Cardiac septum (tissue), 1 donor: ENCODE measurements at places on chromosomes 12 and 14. TPM values are rescaled to one million over a fixed set of nuclear protein-coding genes. Genes with fewer than 3 reads are reported as not detected.

- DNase-seq, result no peak
Measured at GRCh38 chr12:7844116-7844515, 28.6 kb downstream of the SLC2A14 start.

GRCh38 chr12:50677858-50678257 is 86.0 kb upstream of the ATF1 start:
- no peak for DNase-seq

RHOJ gene
- total RNA-seq, result 14.7 TPM

DNA sequence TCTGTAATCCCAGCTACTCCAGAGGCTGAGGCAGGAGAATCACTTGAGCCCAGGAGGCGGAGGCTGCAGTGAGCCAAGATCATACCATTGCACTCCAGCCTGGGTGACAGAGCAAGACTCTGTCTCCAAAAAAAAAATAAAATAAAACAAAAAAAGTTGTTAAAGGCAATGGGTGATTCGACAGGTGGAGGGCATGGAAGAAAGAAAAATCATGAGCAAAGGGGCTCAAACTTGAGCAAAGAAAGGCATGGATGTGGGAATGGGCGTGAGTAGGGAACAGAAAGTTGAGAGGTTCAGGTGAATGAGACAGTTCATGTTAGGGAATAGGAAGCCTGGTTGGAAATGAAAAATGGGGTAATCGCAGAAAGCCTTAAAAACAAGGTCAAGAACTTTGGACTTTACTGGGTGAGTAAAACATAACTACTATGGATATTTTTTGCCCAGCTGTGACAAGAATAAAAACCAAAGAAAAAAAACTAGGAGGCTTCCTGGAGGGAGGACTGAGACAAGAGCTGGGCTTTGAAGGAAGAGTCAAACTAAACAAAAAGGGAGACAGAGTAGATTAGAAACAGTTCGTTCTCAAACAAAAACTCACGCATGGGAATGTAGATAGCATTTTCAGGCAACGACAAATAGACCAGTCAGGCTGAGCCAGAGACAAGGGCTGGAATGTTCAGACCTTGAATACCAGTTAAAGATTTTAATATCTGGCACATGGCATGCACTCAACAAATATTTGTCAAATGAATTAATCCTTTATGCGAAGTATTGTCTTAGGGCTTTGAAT is 18.8 kb downstream of the PYM1 start:
- no peak for DNase-seq

DNA sequence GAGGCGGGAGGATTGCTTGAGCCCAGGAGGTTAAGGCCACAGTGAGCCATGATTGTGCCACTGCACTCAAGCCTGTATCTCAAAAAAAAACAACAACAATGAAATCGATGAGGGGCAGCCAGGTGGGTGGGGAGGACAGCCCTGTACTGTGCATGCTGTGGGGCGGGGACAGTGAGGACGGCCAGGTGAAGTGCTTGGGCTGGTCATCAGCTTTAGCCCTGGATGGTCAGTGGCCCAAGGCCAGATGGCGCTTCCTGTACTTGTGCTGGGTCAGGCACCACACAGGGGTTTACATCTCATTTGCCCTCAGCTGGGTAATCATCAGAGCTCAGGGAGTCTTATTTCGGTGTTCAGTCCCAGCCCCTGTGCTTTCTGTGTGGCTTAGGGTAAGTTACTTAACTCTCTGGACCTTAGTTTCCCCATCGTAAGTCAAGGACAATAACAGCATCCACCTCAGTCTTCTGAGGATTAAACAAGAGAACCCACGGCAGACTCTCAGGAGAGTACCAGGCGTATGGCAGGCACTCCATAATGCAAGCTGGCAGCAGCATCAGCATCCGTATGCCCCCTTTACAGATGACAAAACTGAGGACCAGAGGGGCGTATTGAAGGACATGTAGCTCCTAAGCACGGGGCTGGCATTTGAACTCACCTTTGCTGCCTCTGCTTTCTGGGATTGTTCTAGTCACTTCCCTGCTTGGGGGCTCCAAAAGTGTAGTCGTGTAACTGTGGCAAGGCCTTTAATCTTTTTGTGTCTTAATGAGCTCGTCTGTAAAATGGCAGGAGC is 71.9 kb downstream of the SLC25A47 start:
- DNase-seq, result no peak

DNA sequence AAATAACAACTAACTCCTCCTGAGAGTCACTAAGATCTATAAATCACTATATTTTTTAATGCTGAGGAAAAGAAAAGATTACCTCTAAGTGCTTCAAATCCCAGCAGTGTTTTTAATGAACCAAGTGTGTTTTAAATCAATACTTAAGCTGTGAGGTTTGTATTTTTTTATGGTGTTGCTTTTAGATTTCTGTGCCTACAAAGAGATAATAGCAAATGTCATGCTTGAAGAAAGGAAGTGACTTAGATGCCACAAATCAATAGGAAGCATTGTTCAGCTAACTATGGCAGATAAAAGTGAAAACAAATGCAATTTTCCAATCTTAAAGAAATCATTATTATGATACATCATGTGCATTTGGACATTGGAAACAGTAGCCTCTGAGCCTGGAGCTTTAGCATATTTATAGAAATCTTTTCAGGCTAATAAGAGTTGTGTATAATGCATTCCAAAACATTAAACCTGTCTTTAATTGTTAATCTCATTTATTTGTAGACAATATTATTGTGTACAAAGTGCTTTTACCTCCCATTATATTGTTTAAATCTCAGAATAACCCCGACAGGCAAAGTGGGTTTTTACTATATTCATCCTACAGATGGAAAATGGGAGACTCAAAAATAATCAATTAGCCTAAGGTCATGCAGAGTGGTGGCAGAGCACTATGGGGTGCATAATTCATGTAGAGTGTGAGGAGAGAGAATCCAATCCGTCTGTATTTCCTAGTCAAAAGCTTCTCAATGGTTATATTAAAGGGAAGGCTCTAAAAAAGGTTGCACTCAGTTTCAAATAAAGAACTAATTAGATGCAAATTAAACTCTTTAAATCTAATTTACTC is 486.2 kb downstream of the NAV3 start:
- DNase-seq, result no peak

DBX2 gene
- 0.19 TPM for total RNA-seq

ZNF891 gene
- 1.1 TPM for total RNA-seq

ACYP1 gene
- 12.2 TPM for total RNA-seq

DNA sequence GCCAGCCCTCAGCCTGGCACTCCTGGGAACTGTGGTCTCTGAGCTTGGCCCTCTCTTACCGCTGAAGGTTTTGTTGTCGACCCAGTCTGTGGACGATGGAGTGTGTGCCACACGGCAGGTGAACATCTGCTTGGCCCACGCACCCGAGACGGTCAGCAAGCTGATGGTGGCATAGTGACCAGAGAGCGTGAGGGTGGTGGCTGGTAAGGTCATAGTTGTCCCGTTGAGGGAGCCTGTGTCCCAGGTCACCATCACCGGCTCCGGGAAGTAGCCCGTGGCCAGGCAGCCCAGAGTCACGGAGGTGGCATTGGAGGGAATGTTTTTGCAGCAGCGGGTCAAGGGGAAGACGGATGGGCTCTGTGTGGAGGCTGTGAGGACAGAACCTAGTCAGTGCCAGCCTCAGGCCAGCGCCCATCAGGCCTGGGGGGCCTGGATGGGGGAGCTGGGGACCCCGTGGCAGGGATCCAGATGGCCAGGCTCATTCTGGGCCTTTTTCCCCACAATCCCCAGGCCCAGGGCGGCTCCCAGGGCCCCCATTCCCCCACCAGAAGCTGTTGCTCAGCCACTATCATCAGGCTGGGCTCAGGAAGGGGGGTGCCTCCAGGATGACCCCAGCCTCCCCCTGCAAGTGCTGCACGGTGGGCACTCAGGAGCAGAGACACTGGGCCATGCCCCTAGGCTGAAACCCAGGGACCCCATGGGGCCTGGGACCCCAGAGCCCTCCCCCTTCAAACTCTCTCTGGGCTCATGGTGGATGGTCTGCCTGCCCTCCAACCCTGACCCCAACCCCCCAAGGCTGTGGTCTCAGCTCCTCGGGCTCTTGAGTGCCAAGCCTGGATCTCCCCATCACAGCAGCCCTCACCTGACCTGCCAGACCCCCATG is 75.2 kb downstream of the TMEM121 start:
- no peak for DNase-seq

DNA sequence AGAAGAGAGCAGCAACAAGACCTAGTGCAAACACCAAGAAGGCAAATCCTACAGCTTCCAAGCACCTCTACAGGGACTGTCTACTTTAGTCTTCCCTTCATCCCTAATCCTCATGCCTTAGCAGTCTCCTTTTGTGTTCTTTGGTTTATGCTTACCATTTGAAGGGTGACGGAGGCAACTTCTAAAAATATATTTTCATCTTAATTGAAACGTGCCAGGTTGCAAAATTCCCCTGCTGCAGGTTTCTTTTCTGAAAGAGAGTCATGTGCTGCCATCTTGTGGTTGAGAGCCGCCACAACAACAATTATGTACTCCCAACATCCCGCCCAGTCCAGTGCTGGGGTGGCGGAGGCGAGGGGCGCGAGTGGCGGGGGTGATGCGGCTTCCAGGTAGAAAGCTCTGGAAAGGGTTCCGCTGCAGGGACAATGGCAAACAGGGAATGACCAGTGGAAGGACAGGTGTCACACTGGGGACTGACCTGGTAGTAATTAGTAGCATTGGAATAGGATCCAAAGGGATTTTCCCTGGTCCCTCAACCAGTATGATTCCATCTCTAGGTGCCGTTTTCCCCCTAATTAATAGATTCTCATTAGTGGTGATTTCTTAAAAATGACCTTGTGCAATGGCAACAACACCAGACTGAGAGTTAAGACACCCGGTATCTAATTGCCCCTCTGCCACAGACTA is 80.3 kb upstream of the GNG2 start:
- peak; percentile 82 for DNase-seq

DNA sequence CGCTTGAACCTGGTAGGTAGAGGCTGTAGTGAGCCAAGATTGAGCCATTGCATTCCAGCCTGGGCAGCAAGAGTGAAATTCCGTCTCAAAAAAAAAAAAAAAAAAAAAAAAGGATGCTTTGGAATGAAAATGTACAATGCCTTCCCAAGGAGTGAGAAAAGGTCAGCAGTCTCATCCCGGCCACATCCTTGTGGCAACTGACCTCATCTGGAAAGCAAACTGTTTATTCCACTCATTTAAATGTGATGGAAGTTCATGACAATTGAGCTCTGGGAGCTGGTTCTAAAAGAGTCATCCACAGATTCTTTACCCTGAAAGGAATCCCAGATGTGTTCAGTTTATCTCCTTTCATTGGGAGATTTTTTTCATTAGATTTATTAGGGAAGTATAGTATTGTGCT is 19.4 kb upstream of the LIMA1 start:
- no peak for DNase-seq

- DNase-seq, result no peak
Measured at GRCh38 chr14:100334904-100335303, 11.8 kb downstream of the SLC25A47 start.

DNA sequence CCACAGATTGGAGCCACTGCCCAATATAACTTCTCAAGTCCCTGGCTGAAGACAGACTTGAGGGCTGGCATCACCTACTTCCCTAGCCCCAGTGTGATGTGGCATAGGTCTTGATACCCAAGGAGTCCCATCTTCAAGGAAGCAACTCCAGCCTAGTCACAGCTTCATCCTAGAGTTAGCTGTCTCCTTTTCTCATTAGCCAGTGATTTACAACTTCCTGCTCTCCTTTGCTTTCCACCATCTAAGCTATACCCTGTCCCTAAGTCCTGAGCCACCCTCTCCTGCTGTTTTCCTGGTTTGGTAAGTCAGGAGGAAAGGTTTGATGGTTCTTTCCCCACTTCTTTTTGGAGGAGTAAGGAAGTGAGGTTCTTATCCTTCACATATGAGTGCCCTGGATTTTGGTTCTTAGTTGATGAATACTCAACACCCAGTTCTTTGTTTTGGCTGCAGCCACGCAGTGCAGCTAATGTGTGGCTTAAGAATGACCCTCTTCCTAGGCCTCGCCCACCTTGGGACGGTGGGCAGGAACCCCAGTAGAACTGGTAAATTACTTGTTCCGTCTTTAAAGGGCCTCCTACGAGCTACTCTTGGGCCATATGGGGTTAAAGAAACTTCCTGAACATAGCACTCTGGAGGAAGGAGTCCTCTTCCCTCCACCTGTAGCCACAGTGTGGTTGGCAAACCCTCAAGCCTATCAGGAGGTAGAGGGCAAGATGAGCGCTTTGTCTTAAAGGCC is 3.9 kb upstream of the GPX2 start:
- peak; percentile 57 for DNase-seq

GRCh38 chr12:131082290-131083194 is 128.8 kb downstream of the ADGRD1 start:
- peak; percentile 24 for DNase-seq

- DNase-seq, result peak; percentile 7
Measured at GRCh38 chr12:108575199-108575912, 13.0 kb downstream of the ISCU start.

- DNase-seq, result no peak
Measured at GRCh38 chr12:56256326-56256960, 1.7 kb downstream of the ANKRD52 start.

CLEC1A gene
- total RNA-seq, result 2.2 TPM

GRCh38 chr12:75805905-75806304 is 225.7 kb downstream of the PHLDA1 start:
- DNase-seq, result no peak

GRCh38 chr12:113099364-113099763 is 36.2 kb downstream of the RASAL1 start:
- DNase-seq, result no peak

- DNase-seq, result no peak
Measured at GRCh38 chr12:71268598-71269280, 110.9 kb upstream of the TSPAN8 start.

DNA sequence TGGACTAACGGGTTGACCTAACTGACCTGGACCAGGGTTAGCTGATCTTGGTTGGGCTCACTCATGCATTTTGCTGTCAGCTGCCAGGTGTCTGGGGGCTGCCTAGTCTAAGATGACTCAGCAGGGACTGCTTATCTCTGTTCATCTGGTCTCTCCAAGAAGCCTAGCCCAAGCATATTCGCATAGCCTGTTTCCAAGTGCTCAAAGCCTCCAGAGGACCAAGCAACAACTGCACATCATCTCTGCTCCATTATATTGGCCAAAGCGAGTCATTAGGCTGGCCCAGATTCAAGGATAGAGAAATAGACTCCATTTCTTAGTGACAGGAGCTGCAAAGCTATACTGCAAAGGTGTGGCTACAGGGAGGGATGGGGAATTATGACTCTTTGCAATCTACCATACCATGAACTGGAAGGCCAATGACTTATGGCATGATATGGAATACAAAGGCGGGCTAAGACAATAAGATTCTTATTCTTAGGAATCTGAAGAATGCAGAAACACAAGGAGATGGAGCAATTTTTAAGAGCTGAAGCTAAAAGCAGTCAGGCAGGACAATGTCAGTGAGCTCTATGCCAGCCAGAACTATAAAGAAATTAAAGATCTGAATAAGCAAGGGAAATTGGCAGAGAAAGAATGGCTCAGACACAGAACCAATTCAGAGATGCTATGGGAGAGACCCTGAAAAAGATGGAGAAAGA is 194.6 kb upstream of the FSCB start:
- no peak for DNase-seq

CISTR gene
- total RNA-seq, result 0.75 TPM

DNA sequence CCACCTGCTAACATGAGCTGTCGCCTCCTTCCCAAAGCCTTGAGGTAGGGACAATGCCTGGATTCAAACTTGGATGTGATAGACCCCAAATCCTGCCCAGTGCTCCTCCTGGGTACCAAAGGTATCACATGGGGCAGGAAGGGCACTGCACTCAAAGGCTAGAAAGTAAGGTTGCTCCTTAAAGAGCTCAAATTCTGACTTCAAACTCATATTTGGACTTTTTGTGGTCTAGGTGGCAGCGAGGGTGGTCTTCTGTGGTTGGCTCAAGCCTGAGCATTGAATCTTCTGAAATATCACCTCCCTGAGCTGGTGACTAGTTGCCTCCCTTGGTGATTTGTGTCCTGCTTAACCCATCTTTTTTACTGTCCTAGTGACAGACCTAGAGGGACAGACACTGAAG is 8.3 kb upstream of the RNASE4 start:
- no peak for DNase-seq
